Stimulated activated CD8-positive, alpha-beta memory T cell treated with anti-CD3 and anti-CD28 coated beads, Interleukin-4, amount 100 ng/mL, for 1 hour (primary cell): ENCODE measurements at places on chromosomes 16 and 17.

GRCh38 chr17:280216-280615 lies 72.4 kb downstream of the RPH3AL start:
- DNase-seq, result no peak

DNA sequence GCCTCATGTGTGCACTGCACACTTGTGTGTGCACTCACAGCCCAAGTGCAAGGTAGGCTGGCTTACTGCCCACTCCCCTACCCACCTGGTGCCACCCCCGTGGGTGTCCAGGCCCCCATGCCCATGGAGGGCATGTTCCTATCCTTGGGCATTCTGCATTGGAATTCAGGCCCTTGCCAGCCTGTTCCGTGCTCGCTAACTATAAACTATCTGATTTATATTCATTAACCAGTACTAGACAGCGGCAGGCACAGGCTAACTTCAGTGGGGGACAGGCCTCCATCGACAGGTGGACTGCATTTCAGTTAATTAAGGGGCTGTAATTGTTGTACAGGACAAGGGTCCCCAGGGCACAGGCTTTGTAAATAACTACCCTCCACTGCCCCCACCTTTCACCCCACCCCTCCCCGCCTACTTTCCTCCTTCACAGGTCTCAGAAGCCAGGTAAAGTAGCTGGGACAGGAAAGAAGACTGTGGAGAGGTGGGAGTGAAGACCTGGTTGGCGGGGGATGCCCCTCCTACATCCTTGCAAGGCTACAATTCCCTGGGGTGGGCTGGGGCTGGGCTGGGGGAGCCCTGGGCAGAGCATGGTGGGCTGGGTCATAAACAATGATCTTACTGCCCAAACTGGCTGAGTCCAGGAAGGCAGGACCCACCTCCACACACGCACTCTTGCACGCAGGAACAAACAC lies 119.0 kb upstream of the LHX1 start:
- DNase-seq, result no peak

- DNase-seq, result no peak
Observed at GRCh38 chr16:48536614-48537200, 73.3 kb downstream of the N4BP1 start.

DNA sequence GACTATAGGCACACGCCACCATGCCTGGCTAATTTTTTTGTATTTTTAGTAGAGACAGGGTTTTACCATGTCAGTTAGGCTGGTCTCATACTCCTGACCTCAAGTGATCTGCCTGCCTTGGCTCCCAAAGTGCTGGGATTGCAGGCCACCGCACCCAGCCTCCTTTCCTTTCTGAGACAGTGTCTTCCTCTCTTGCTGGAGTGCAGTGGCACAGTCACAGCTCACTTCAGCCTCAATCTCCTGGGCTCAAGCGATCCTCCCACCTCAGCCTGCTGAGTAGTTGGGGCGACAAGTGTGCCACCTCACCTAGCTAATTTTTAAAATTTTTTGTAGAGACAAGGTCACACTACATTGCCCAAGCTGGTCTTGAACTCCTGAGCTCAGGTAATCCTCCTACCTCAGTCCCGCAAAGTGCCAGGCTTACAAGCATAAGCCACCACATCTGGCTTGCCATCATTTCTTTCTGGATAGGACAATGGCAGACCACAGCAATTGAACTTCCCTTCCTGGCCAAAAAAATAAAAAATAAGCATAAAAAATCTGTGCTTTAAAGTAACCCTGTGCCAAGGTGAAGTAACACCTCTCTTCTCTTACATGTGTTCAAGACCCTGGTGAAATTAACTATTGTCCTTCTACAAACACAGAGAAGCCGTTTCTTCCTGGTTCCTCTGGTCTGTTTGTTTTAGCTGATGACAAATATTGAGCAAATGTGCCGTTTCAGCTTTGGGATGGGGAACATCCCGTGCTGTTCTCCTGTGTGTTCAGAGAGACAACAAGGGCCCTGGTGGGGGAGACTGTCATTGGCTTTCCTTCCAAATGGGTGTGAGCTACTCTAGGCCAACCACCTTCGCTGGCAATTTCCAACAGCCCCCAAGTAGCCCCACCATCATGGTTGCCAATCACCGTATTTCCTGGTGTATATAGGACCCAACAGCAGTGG lies 60.2 kb downstream of the EMP2 start:
- DNase-seq, result no peak

- no peak for DNase-seq
Observed at GRCh38 chr16:10980813-10981212, 36.4 kb downstream of the CLEC16A start.

GRCh38 chr17:46163316-46163715 lies 29.9 kb downstream of the KANSL1 start:
- no peak for DNase-seq

- DNase-seq, result no peak
Observed at GRCh38 chr16:85921026-85921425, 22.1 kb downstream of the IRF8 start.

GRCh38 chr16:89350701-89351380 lies 133.3 kb downstream of the ZNF778 start:
- no peak for DNase-seq

DNA sequence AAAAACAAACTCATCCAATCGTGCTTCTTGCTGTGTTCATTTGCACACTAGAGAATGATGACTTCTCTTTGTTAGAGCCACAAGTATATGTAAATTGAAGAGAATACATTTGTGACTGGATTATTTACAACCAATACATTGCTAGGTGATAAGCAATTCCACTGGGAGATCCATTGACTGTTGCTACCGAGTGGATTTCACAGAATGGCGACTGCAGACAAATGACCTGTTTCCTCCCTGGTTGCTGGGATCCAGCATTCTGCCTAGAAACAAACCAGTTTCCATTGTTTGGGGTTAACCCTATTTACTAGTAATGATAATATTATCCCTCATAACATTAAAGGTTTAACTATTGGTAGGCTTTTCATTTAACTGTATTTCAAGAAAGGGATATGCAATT lies 36.9 kb upstream of the CPHXL start:
- DNase-seq, result no peak

DNA sequence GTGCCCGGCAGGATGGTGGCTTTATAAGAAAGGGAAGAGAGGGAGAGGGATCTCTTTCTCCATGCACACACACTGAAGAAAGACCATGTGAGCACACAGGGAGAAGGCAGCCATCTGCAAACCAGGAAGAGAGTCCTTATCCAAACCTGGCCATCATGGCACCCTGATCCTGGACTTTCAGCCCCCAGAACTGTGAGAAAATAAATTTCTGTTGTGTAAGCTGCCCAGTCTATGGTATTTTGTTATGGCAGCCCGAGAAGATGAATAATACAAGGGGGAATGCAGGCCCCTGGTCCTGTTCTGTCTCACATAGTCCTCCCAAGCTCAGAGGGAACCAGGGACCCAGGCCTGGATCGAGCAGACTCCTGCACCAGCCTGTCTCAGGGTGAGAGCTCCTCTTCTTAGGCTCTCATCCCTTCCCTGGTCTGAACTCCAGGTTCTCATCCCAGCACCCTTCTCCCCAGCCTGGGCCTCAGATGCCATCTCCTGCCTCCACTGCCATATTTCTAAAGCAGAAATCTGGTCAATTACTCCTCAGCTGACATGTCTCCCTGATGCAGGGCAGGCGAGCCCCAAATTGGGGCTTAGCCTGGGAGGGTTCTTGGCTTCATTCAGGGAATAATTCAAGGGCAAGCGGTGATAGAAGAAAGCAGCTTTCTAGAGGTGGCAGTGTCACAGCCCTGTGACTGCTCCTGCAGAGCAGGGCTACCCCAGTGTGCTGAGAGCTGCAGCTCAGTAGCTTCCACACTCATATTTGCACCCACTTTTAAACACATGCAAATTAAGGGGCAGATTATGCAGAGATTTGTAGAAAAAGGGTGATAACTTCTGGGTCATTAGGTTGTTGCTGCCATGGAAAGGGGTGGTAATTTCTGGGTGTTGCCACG lies 28.8 kb downstream of the IGFBP4 start:
- DNase-seq, result no peak

DNA sequence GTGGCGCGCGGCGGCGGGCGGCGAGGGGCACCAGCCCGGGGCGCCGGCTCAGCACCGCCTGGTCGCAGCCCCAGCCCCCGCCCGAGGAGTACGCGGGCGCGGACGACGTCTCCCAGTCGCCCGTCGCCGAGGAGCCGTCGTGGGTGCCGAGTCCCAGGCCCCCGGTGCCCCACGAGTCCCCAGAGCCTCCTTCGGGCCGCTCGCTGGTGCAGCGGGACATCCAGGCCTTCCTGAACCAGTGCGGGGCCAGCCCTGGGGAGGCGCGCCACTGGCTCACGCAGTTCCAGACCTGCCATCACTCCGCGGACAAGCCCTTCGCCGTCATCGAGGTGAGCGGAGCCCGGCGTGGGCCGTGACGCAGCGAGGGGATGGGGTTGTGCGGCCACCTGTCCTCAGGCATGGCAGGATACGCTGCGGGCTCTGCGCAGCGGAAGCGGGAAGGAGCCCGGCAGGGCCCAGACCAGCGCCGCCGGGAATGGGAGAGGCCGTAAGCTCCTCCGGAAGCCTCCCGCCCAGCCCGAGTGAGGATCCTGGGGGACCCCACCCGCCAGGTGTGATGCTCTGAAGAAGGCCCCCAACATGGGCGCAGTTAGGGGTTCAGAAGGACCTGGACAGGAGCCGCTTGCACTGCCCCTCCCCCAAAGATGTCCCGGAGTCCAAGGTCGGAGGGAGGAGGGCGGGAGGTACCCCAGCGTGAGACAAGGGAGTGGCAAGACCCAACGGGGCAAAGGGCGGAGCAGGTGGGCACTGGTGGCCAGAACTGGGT lies 522 bp downstream of the NAGS start:
- DNase-seq, result no peak

DNA sequence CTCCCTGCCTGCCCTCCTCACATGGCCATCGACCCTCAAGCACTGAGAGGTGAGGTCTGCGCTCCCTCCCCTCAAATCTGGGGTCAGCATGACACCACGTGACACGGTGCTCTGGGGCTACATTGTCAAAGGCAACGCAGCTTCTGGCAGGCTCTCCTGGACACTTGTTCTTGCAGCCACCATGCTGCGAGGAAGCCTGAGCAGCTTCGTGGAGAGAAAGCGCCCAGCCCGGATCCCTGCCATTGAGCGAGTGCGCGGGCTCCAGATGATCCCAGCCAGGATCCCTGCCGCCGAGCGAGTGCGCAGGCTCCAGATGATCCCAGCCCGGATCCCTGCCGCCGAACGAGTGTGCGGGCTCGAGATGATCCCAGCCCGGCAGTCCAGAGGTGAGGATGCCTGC lies 70.9 kb upstream of the METRNL start:
- DNase-seq, result no peak

GRCh38 chr17:81898885-81899284 lies 3.2 kb upstream of the NPB start:
- no peak for DNase-seq

GRCh38 chr16:55125818-55126385 lies 195.2 kb downstream of the IRX5 start:
- no peak for DNase-seq

GRCh38 chr17:47649972-47650524 lies 329 bp downstream of the KPNB1 start:
- peak; percentile 17 for DNase-seq

DNA sequence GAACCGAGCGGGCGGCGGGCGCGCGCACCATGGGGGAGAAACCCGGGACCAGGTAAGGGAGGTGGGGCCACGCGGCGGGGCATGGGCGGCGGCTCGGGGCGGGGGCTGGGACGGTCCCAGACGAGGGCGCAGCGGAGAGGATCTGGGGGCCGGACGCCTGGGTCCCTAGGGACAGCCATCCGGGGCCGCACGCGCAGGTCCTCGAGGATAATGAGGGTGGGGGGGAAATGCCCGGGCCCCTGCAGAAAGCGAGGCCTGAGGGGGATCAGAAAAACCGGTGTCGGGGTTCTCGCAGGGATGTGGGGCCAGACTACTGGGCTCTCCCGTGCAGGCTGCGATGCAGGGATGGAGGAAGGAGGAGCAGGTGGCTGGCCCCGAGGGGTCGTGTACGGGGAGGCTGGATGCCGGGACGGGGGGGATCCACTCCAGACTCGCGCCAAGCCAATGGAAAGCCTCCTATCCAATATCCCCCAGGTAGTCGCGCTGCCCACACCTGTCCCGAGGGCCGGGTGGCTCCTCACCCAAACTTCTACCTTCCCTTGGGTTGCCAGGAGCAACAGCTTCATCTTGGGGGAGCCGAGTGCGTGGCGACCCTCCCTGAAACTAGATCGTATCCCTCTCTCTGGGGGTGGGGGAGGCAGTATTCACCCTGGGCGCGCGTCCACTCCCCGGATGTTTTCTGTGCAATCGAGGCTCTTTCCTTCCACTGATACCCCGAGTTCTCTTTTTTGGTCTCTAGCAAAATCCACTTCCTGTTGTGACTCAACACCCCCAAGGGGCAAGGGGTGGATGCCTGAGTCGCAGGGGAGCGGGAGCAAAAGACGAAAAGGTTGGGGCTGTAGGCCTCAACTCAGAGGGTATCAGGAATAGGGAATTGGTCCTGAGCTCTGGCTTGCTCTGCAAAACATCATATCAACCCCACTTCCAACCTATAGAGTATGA lies 532 bp downstream of the ARRB2 start:
- no peak for DNase-seq

DNA sequence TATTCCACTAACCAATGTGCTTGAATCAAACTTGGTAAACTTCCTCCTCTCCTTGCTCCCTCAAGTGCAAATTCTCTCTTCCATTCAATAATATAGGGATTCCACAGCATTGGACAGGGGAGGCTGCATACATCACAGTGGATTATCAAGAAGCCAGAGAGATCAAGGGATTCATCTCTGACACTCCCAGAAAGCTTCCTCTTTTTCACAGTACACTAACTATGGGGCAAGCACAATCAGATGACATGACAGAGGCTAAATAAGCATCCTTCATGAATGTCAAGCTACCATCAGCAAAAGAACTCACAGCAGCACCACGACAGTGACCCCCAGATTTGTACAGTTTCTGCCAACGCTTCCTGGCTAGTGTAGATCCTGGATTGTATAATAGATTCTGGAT lies 178.4 kb upstream of the C17orf78 start:
- DNase-seq, result no peak

DNA sequence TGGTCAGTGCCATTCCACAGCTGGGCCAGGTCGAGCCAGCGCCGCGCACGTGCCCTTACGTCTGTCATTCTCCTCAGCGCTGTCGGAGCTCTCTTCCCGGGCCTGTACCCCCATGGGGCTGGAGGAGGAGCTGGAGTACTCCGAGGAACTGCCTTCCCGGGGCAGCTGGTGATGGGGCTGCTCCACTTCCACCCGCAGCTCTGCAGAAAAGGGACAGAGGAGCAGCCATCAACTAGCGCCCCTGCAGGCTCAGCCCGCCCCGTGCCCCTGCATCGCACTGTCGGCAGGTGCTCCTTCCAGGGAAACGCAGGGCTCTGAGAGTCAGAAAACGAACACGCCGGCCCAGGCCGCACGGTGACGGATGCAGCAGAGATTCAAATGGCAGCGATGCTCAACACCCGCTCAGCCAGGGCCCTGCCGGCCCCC lies 20.9 kb downstream of the MAP1LC3B start:
- DNase-seq, result no peak
